ENCODE measurements at places on chromosomes 7 and 10.
A peak's percentile ranks its signal among the peaks of the same experiment; 100 is the strongest.

GRCh38 chr10:96339956-96340904 lies 18.6 kb downstream of the OPALIN start:
- no peak for DNase-seq

DNA sequence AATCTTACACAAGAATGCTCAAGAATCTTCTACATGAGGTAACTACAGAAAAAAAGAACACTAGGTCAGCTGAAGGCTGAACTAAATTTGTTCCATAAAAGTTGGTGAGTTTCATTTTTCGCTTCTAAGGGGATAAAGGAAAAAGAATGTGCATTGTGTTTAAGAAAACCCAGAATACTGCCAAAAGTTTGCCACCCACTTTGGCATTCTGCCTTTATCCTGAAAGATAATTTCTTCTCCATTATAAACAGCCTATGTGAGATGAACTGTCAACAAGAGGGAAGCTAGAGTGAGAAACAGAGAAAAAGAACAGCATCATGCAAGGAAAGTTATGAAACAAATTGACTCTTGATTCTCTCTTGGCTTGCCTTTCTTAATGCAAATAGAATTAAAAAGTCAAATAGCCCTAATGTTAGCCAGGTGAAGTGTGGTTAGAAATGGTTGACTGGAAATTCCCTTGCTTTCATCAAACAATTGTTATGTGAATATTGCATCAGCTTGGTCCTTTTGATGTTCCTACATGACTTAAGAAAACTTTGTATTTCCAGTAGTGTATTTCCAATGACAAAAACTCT lies 25.8 kb downstream of the STEAP1 start:
- DNase-seq = no peak

- DNase-seq = no peak
Observed at GRCh38 chr7:53205006-53205405, 169.6 kb downstream of the POM121L12 start.

- no peak for DNase-seq
Observed at GRCh38 chr7:117485118-117485620, 5.3 kb downstream of the CFTR start.

DNA sequence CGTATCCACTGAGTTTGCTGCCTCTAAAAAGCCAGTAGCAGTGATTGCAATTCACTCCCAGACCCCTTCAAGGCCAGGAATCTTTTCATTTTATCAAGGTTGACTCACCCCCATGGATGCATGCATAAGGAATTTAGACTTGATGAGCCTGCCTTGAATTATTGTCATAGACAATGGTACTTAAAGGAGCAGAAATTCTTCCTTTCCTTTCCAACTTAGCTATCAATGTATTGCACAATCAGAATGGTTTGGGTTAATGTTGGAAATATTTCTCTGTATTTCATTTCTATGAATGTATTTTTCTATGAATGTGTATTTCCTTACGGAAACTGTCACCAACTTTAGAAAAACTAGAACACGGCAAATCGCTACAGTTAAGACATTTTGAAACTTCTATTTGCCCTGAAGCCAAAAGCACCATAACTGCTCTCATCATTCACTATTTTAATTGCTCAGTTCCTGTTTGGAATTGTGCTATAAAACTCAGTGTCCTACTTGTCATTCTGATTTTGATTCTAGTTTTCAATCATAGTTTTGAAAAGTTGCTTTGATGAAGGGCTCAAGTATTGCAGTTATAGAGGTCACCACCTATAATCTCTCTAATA lies 355.7 kb upstream of the AKR1E2 start:
- DNase-seq = no peak

DNA sequence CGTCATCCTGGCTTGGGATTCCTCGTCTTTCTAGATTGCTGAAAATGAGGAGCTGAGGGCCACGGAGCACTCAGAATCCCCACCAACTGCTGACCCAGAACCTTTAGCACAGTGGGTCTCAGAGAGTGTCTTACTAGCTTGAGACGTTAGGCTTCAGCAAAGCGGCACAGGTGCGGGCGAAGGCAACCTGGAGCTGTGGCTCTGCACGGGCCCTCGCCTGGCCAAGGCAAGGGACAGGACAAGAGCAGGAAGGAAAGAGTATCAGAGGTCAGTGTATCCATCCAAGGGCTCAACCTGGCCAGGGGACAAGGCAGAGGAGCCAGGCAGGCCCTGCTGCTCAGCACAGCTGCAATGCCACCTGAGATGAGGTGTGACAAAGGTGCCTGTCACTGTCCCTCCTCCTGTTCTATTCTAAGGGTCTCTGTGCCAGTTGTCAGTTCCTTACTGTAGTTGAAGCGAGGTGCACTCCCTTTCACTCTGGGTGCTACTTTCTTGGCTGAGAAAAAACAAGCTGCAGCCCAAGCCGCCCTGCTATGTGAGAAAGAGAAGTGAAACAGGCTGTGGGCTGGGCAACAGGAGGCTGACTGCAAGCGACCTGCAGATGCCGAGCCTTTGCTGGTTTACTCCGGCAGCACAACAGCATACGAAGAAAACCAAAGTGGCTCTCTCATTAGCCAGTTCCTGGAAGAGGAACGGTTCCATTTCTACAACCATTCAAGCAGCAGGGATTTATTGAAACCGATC lies 33.3 kb upstream of the KDM7A start:
- no peak for DNase-seq

- no peak for DNase-seq
Observed at GRCh38 chr7:30263090-30263710, 21.2 kb upstream of the ZNRF2 start.

DNA sequence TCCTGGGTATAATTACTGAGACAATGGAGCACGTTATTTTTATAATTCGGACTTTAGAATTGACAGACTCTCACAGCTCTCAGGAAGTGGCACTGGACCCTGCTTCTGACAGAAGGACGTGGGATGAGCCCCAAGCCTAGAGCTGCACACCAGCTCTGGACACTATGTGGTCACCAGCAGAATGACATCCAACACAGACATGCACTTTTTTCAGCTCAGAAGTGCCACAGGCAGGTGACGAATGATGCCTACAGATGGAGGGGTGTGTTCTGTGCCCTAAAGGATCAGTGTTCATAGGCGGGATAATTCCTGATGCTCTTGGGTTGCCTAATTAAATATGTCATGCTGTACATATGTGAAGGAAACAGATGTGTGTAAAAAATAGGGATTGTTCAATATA lies 87.9 kb downstream of the VIPR2 start:
- DNase-seq = no peak

DNA sequence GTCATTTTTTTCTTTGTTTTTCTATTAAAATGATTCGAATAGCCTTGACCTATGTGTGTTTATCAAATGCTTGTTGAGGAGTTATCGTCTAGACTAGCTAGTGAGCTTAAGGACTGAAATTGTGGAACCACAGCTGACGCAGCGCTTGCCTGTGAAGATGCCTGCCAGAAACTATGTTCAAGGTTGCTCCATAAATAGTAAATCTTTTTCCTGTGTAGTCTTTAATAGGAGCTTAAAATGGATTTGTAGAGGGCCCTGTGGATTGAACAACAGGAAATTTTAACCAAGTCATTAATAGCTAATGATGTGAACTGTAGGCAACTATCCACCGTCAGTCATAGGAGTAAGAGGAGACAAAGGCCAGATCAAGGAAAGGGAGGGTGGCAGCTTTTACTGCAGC lies 145.1 kb downstream of the GNAI1 start:
- peak; percentile 27 for DNase-seq

DNA sequence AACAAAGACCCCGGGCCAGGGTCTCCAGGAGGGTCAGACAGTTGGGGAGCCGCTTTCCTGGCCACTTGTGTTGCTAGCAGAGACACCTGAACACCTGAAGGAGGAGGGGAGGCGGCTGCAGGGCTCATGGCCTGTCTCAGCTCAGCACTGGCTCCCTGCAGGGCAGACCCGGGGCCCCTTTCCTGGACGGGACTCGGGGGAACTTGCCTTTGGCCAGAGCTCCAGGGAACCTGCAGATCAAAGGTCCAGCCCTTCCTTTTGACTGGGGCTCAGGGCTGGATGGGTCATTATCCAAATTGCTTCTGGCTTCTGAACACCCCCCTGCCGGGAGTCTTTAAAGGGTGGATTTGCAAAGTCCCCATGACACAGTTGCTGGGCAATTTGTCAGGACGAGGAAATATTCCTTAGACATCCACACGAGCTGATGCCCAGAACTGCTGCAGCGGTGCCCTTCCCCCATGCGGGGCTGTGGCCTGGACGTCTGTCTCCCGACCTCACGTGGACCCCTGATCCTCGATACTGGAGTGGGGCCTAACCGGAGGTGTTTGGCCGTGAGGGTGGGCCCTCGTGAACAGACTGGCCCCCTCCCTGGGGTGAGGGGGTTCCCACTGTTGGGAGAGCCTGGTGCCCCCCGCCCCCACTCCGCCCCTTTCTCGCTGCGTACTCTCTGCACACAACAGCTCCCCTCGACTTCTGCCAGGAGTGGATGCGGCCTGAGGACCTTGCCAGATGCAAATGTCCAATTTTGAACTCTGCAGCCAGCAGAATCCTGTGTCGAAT lies 194.3 kb downstream of the ELFN1 start:
- no peak for DNase-seq

DNA sequence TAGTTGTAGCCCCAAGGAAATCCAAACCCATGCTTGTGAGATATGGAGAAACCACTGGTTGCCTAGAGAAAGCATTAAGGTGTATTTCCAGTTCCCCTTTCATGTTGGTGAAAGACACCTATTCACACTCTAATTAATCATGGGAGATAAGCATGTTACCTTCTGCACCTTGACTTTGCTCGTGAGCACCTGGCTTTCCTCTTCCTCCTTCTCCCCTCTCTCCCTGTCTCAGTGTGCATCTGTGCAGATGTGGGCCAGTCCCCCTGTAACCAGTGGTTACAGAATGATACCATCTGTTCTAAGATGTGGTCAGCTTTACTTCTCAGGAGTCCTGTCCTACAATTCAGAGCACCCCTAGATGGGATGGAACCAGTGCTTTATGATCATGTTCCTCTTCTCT lies 160.6 kb downstream of the LCOR start:
- no peak for DNase-seq

GRCh38 chr10:91797048-91797690 lies 1.1 kb upstream of the TNKS2 start:
- no peak for DNase-seq

DNA sequence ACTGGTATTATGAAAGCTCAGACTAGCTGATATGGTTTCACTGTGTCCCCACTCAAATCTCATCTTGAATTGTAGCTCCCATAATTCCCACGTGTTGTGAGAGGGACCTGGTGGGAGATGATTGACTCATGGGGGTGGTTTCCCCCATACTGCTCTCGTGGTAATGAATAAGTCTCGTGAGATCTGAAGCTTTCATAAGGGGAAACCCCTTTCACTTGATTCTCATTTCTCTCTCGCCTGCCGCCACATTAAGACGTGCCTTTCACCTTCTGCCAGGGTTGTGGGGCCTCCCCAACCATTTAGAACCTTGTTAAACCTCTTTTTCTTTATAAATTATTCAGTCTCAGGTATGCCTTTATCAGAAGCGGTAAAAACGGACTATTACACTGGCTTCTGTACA lies 40.3 kb downstream of the COL13A1 start:
- no peak for DNase-seq

GRCh38 chr10:76463111-76463510 lies 1031.7 kb downstream of the LRMDA start:
- DNase-seq = no peak

GRCh38 chr7:29194206-29194593 lies 375 bp upstream of the CHN2 start:
- DNase-seq = no peak

DNA sequence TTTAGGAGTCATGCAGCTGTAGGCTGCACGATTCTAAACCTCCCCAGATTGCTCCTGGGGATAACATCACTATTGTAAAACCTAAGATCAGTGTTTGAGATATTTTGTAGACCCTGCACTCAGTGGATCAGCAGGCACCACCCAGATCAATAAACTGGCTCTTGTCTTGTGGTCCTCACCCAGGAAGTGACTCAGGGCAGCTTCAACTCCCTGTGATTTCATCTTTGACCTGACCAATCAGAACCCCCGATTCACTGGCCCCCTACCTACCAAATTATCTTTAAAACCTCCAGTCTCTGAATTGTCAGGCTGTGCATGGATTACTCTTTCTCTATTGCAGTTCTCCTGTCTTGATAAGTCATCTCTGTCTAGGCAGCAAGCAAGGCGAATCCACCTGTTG lies 25.7 kb downstream of the ARL5B start:
- DNase-seq = no peak

DNA sequence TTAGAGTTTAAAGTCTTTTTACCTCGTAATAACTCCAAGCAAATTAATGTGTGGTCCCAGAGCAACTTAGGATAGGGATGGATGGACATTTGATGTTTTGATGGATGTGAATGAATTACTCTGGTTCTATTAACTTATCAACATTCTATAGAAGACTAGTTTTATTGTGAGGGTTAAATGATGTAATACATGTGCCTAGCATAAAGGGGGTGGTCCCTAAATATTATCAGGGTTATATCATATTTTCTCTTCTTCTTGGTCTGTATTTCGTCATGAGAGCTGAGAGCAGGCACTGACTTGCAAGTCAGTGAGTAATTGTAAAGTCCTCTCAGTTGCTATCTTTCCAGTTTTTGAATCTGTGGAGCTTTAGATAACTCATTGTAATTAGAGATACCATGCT lies 219.3 kb downstream of the GATA3 start:
- DNase-seq = no peak
